ENCODE measurements at places on chromosomes 2 and 18.
A peak's percentile ranks its signal among the peaks of the same experiment; 100 is the strongest.

DNA sequence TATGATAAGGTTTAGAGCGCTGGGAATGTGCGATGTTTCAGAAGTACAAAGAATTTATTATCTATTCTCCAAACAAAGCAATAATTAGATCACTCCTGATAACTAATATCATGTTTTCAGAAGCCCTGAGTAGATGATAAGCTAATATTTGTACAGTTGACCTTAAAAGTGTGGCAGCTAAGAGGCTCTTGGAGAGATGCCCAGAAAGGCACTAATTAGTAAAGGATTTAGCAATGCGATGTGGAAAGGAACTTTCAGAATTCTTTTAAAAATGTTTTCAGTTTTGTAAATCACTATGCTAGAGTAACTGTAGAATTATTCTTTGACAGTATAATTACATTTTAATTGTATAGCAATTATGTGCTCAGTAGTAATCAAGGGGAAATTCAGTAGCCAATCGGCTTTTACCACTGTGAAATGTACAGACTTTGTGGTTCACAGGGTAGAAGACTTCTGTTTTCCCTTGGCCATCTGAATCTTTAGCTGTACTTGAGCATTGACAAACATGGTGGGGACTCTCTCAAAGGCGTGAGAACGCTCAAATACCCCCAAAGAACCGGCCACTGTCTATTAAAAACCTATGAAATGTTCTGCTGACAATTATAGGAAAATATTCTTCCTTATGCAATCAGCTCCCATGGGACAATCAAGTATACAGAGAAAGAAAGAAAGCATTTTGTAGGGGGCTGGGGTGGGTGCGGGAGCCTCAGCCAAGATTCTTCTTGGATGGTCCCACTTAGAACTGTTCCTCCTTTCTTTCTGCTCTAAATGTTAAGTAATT lies 262.8 kb upstream of the AGAP1 start:
- no peak overlapping the region for H3K4me3 ChIP-seq
- no peaks in the 10 kb centered on the region for H3K36me3 ChIP-seq
- H3K27ac ChIP-seq = no peak overlapping the region
- no peaks in the 10 kb centered on the region for H3K4me1 ChIP-seq
- H3K27me3 ChIP-seq = peaks cover 13% of the 10 kb centered on the region

DNA sequence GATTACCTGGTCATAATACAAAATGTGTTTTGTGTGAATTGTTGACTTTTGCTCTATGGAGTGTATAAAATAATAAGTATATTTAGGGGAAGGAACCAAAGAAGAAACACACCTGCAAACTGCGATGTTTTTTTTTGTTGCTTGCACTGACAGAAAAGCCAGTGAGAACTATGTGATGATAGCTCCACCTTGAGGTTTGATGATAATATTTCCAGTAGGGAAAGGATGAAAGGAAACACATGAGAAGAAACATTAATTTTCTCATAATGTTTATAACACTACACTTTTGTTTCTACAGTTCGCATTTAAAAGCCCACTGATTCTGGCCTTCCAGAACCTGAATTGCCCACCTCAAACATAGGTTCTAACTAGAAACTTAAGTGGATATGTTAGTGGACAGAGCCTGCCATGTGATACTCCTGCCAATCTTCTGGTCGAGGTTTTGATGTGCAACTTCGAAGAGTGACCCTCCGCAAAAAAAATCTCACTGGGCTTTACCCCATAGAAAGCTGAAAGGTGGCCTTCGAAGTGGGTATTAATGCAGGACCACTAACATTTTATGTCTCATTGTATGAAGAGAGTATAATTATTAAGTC lies 476.4 kb upstream of the SPHKAP start:
- no peaks in the 10 kb centered on the region for H3K27me3 ChIP-seq
- DNase-seq = no peak
- H3K36me3 ChIP-seq = no peaks in the 10 kb centered on the region
- no peaks in the 10 kb centered on the region for H3K4me1 ChIP-seq
- H3K4me3 ChIP-seq = no peak overlapping the region
- H3K27ac ChIP-seq = no peak overlapping the region

DNA sequence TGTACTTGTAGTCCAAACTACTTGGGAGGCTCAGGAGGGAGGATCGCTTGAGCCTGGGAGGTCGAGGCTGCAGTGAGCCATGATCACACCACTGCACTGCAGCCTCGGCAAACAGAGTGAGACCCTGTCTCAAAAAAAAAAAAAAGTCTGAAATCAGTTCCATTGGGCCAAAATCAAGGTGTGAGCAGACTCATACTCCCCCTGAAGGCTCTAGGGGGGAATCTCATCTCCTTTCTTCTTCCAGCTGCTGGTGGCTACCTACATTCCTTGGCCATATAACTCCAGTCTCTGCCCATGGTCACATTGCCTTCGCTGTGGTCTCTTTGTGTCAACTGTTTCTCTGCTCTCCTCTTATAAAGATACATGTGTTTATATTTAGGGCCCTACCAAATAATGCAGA lies 234.0 kb downstream of the LRRTM1 start:
- no peaks in the 10 kb centered on the region for H3K36me3 ChIP-seq
- H3K27ac ChIP-seq = no peak overlapping the region
- H3K4me3 ChIP-seq = no peak overlapping the region
- no peak for DNase-seq

DNA sequence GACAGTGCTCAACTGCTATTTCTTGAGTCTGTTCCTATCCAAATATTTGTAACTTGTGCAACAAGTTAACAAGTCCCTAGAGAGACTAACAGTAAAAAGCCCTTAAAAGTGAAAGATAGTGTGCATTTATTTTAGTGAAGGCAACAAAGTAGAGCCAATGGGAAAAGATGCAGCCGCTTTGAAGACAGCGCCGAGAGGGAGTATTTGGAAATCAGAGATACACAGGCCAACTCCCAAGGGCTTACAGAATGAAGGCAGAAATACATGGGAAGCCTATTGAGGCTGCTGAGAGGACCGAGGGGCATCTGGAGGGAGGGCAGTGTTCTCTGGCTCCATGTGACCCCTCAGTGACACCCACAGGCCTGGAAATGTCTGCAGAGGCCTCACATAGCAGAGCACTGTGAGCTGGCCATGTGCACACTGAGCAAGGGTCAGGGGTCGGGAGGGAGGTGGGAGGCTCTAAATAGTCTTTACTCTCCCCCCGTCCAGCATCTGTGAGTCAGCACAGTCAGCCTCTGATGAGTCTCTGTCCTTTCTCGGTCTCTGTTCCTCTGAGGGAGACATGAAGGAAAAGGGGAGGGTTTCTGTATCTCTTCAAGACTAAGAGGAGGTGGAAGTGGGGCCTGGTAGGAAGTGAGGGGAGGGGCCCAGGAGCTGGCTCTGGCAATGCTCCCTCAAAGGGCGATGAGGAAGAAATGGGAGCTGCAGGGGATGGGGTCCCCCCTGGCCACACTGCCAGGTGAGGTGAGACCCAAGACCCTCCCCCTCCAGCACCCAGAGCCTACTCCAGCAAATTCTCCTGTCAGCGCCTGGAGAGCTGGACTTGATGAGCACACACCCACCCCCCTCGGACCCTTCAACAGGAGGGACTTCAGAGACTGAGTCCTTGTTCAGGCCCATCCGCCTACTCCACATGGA lies 133.6 kb downstream of the SP3 start:
- H3K36me3 ChIP-seq = no peaks in the 10 kb centered on the region
- DNase-seq = no peak
- H3K4me1 ChIP-seq = no peaks in the 10 kb centered on the region

DNA sequence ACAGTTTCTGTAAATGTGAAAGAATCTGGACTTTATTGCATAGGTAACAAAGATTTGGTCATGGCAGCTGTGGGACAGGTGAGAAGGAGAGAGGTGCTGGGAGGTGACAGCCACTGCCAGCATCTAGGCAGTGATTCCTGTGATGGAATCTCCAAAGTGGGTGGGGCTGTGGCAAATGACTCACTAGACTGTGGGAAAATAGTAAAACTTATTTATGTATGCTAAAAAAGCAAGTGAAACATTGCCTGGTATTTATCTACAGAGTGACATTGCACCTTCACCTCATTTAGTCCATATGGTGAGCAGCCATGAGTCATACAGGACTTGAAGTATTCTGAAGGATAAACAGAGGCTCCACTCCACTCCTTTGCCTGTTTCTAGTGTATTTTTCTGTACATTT lies 145.3 kb upstream of the MEX3C start:
- no peaks in the 10 kb centered on the region for H3K36me3 ChIP-seq
- H3K4me3 ChIP-seq = no peak overlapping the region
- no peaks in the 10 kb centered on the region for H3K4me1 ChIP-seq
- H3K27ac ChIP-seq = no peak overlapping the region
- DNase-seq = no peak
- peaks cover 4% of the 10 kb centered on the region for H3K27me3 ChIP-seq

GRCh38 chr2:12949406-12949805 lies 232.7 kb downstream of the TRIB2 start:
- DNase-seq = no peak
- peaks cover 5% of the 10 kb centered on the region for H3K27me3 ChIP-seq

GRCh38 chr18:61752973-61753372 lies 139.8 kb downstream of the RNF152 start:
- H3K4me1 ChIP-seq = no peaks in the 10 kb centered on the region
- no peak overlapping the region for H3K27ac ChIP-seq
- DNase-seq = no peak
- H3K4me3 ChIP-seq = no peak overlapping the region
- H3K27me3 ChIP-seq = peaks cover 12% of the 10 kb centered on the region

GRCh38 chr2:65453916-65454315 lies 21.5 kb upstream of the SPRED2 start:
- no peak for DNase-seq
- H3K4me1 ChIP-seq = no peaks in the 10 kb centered on the region
- H3K27ac ChIP-seq = no peak overlapping the region
- no peaks in the 10 kb centered on the region for H3K36me3 ChIP-seq

DNA sequence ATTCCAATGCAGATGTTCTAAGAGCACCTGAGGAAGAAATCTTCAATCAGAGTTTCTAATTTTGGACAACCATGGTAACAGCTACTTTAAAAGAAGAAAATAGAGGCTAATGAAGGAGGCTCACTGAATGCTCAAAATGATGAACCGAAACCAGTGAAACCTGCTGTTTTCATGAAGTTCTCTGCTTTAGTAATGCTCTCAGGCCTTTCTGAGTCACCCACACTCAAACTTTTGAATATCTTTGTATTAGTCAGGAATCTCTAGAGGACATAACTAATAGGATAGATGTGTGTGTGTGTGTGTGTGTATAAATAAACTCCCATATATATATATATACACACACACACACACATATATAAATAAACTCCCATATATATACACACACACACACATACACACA lies 76.9 kb upstream of the RIT2 start:
- no peaks in the 10 kb centered on the region for H3K4me1 ChIP-seq
- no peaks in the 10 kb centered on the region for H3K36me3 ChIP-seq
- H3K4me3 ChIP-seq = no peak overlapping the region

- peaks cover 15% of the 10 kb centered on the region for H3K4me1 ChIP-seq
- H3K27me3 ChIP-seq = peaks cover 22% of the 10 kb centered on the region
- H3K36me3 ChIP-seq = no peaks in the 10 kb centered on the region
- DNase-seq = no peak
- no peak overlapping the region for H3K27ac ChIP-seq
These were observed 10.8 kb upstream of the ALLC start for GRCh38 chr2:3647246-3647645.

DNA sequence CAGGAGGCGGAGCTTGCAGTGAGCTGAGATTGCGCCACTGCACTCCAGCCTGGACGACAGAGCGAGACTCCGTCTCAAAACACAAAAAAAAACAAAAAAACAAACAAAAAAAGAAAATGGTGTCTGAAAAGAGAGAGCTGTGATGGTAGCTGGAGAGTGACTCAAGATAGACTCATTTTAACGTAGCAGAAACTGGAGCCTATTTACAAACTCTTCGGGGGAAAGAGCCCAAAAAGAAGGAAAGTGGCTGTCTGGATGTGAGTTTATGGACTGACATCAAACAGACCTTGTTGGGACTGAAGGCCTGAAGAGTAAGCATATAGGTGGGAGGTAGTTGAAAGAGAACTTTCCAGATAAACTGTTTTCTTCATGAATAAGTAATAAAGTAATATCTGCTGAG lies 51.8 kb downstream of the LIMS1 start:
- H3K4me1 ChIP-seq = peaks cover 44% of the 10 kb centered on the region
- no peaks in the 10 kb centered on the region for H3K36me3 ChIP-seq
- H3K27me3 ChIP-seq = no peaks in the 10 kb centered on the region
- no peak for DNase-seq
- no peak overlapping the region for H3K4me3 ChIP-seq

DNA sequence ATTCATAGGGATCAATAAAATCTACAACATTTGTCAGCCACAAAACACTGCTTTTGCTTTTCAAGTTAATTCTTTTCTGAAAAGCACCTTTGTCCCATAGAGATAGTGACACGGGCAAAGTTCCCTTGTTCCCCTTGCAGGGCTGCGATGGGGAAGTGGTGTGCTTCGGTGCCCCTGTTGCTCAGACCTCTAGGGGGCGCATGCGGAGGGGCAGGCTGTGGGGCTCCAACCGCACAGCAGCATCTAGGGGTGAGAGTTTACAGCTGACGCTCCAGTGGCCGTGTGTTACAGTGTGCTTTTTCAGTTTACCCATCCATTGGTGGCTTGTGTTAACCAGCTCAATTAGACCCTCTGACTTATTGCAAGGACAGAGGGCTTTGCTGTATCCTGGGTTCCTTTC lies 1432.2 kb upstream of the ACVR2A start:
- no peak overlapping the region for H3K4me3 ChIP-seq
- H3K4me1 ChIP-seq = peaks cover 10% of the 10 kb centered on the region
- H3K27me3 ChIP-seq = peaks cover 3% of the 10 kb centered on the region
- H3K27ac ChIP-seq = no peak overlapping the region
- no peaks in the 10 kb centered on the region for H3K36me3 ChIP-seq

GRCh38 chr2:128412181-128412871 lies 93.7 kb upstream of the HS6ST1 start:
- H3K36me3 ChIP-seq = no peaks in the 10 kb centered on the region
- peaks cover 1% of the 10 kb centered on the region for H3K27me3 ChIP-seq
- no peak for DNase-seq
- no peaks in the 10 kb centered on the region for H3K4me1 ChIP-seq
- H3K4me3 ChIP-seq = no peak overlapping the region
- no peak overlapping the region for H3K27ac ChIP-seq

- H3K27me3 ChIP-seq = peaks cover 2% of the 10 kb centered on the region
- H3K4me1 ChIP-seq = no peaks in the 10 kb centered on the region
- no peak overlapping the region for H3K27ac ChIP-seq
These were observed 205.9 kb downstream of the EIPR1 start for GRCh38 chr2:3171564-3172264.

- H3K27me3 ChIP-seq = peaks cover 7% of the 10 kb centered on the region
- peaks cover 15% of the 10 kb centered on the region for H3K36me3 ChIP-seq
These were observed 181.9 kb downstream of the MEMO1 start for GRCh38 chr2:31828891-31829290.

GRCh38 chr18:67001052-67001451 lies 397.2 kb upstream of the CDH19 start:
- H3K4me1 ChIP-seq = no peaks in the 10 kb centered on the region
- H3K4me3 ChIP-seq = no peak overlapping the region
- no peaks in the 10 kb centered on the region for H3K36me3 ChIP-seq
- peaks cover 1% of the 10 kb centered on the region for H3K27me3 ChIP-seq

- H3K27ac ChIP-seq = peak overlapping the region; percentile 71
- peaks cover 3% of the 10 kb centered on the region for H3K27me3 ChIP-seq
- peak overlapping the region; percentile 67 for H3K4me3 ChIP-seq
- peaks cover 53% of the 10 kb centered on the region for H3K4me1 ChIP-seq
- H3K36me3 ChIP-seq = no peaks in the 10 kb centered on the region
These were observed 60.1 kb downstream of the LIMS1 start for GRCh38 chr2:108594132-108594981.
